ENCODE measurements at places on chromosomes 6 and 20.

DNA sequence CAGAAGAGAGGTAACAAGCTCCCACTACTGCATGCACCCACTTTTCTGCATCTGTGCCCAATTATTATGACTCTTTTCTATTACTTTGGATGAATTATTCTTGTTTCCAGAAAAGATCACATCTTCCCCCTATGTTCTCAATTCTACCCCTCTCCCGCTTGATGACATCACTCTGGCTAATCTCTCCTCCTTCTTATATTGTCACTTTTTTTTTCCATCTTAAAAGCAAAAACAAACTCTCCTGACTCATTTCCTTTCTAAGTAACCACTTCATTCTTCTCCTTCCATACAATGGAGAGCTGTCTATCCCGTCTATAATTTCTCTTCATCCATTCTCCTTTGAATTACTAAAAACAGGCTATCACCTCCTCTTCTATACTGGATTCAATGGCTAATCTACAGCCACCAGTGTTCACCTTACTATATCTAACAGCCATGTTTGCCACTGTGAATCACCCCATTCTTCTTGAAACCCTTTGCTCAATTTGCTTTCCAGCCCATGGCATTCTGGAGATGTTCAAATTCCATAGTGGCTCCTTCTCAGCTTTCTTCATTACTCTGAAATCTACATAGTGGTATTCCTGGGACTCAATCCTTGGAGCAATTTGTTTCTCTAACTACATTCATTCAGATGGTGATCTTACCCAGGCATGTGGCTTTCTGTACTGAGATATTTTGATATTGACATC lies 378.4 kb downstream of the ARHGAP18 start:
- DNase-seq = no peak

DNA sequence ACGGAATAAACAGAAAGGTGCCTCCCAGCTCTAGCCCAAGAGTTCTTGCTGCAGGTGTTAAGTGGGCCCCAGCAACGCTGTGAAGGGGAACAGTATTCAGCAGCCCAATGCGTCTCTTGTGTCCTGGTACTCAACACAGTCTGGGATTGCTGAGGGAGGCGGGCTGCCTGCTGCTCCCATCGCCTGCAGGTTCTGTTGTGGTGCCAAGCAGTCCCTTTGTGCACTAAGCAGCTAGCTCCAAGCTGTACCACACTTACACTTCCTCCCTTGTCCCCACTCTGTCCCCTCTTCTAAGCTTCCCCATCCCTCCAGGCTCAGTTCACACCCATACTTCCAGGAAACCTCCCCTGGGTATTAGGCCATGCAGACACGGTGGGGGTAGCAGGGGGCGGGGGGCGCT lies 92.7 kb downstream of the AGPAT4 start:
- no peak for DNase-seq

GRCh38 chr6:128024969-128025368 lies 124.1 kb upstream of the THEMIS start:
- DNase-seq = no peak

DNA sequence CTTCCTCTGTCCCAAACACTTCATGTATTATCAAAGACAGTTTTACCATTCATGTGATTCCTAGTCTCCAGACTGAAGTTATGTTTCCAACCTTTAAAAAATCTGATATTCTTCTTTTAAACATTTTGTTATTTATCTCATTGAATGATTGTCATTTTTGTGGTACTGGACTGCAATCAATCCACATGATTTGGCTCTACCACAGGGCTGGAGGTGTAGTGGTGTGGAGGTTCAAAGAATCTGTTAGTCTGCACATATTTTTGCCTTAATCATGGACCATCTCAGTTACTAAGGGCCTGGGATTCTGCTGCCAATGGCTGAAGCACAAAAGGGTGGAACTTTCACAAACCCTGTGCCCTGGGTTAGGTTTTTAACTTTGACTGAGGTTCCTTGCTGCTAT lies 164.1 kb upstream of the JAG1 start:
- DNase-seq = no peak

GRCh38 chr6:37635319-37635718 lies 62.4 kb downstream of the MDGA1 start:
- DNase-seq = no peak

GRCh38 chr6:166541876-166542579 lies 44.5 kb downstream of the RAMACL start:
- DNase-seq = no peak

Data from stimulated activated CD8-positive, alpha-beta memory T cell treated with anti-CD3 and anti-CD28 coated beads, Interleukin-15, amount 100 ng/mL, for 48 hours (primary cell).